ENCODE measurements at places on chromosomes 16 and 17. TPM values are rescaled to one million over a fixed set of nuclear protein-coding genes. Genes with fewer than 3 reads are reported as not detected.

Gene GNAO1
- 5.7 TPM for polyA plus RNA-seq

Gene KRTAP17-1
- polyA plus RNA-seq: not detected

Gene KRTAP1-1
- polyA plus RNA-seq: not detected

Gene KCNH6
- 0.83 TPM for polyA plus RNA-seq

Gene PIRT
- 0.16 TPM for polyA plus RNA-seq

Gene TMEM204
- polyA plus RNA-seq: 22.7 TPM

Gene GINS2
- polyA plus RNA-seq: 16.2 TPM

Gene NLRP1
- 47.6 TPM for polyA plus RNA-seq

Gene NXN
- 32.8 TPM for polyA plus RNA-seq

Gene HSD11B2
- 43.8 TPM for polyA plus RNA-seq

Gene UNC13D
- 6.3 TPM for polyA plus RNA-seq

Gene CMTM4
- polyA plus RNA-seq: 67.0 TPM

Gene DYNLRB2
- polyA plus RNA-seq: 6.9 TPM

Gene TMEM238L
- 9.4 TPM for polyA plus RNA-seq

Data from left renal pelvis (tissue), 4 donors.